Stimulated activated CD4-positive, alpha-beta T cell treated with anti-CD3 and anti-CD28 coated beads, Interleukin-1b, Interleukin-23, amount 100 ng/mL, for 1 hour (primary cell): ENCODE measurements at places on chromosomes 7 and 10.

GRCh38 chr7:81516898-81517297 is 252.9 kb downstream of the HGF start:
- DNase-seq, result no peak

GRCh38 chr10:105291571-105291970 is 650.5 kb downstream of the SORCS3 start:
- DNase-seq, result no peak

DNA sequence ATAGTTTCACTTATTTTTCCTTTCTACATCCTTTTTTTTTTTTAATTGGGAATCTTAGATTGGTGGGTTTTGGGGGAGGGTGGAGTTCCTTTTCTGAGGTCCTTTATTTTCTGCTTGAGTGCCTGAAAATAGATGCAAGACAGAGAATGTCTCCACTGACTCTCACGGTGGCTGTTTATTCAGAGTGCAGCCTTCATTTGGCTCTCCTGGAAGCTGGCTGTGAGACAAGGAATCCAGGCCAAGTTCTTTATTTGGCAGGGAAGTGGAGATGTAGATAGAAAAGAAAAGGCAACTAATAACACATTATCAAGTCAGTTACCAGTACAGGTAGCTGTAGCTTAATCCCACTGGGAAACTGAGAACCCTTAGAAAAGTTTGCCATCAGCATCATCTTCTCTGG is 118.6 kb downstream of the CNTNAP2 start:
- no peak for DNase-seq

GRCh38 chr7:18638594-18639452 is 143.3 kb downstream of the HDAC9 start:
- DNase-seq, result no peak

DNA sequence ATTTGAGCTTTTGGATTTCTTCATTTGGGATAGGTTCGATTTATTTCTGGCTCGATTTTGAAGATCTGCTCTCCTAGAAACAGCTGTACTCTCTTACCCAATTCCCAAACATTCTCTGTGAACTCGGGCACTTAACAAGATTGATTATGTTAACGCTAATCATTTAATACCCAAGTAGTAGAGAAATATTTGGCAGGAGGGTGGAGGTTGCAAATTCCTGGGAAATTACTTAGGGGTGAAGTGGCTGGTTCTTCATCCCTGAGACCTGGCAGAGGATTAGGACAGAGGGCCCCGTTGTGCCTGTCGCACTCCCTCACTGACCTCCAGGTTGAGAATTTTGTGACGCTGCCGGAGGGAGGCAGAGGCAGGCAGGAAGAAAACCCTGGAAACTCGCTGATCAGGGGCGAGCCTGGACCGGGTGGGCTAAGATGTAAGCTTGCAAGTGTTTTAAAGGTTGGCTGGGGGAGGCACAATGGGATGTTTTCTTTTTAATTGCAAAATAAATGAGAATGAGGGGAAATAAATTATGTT is 182.6 kb downstream of the TCF7L2 start:
- no peak for DNase-seq

- no peak for DNase-seq
Measured at GRCh38 chr10:74883428-74883827, 57.0 kb downstream of the KAT6B start.

DNA sequence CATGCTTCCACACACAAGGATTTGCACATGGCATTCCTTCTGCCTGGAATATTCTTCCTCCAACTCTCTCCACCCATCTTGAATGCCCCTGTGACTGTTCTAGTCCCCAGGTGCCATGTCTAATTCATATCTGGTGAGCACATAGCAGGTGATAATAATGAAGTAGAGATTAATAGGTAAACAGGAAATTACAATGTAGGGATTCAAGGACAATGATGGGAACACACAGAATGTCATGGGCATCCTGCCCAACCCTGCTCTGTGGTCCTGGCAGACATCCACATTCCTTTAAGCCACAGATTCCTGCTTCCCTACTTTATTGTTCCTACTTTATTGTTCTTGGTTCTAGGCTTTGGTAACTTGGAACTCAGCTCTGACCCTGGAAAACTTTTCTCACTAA is 115.8 kb downstream of the THSD7A start:
- no peak for DNase-seq

DNA sequence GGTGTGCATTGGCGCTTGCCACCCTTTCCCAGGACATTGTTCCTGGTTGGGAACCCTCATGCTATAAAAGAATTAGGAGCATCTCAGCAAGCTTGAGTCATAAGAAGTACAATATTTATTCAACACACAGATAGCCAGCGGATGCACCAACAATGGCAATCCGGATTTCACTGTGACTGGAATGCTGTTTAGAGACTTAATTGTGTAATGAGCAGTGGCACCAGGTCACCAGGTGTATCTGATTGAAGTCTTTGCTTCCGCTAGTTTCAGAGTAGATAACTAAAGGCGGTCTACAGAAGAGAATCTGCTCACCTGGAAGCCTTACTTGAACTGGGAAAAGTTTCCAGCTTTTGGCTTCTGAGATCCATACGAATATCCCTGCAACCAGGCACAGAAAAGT is 772.3 kb upstream of the GHITM start:
- DNase-seq, result no peak

- DNase-seq, result no peak
Measured at GRCh38 chr7:28703037-28703765, 254.9 kb downstream of the TRIL start.

DNA sequence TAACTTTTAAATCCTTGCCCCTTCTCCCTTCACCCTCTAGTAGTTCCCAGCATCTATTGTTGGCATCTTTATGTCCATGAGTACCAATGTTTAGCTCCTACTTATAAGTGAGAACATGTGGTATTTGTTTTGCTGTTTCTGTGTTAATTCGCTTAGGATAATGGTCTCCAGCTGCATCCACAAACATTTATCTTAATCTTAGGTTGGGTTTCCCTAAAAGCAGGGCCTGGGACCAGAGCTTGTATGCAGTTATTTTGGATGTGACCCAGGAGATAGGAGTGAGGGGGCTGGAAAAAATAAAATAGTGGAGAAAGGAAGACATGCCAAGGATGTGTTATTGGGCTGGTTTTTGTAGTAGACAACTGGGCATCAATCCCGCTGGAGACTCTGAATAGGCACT is 571.8 kb downstream of the CCSER2 start:
- no peak for DNase-seq

- DNase-seq, result no peak
Measured at GRCh38 chr10:70188768-70189167, 18.5 kb upstream of the SAR1A start.

GRCh38 chr10:62374862-62375710 is 917 bp downstream of the ZNF365 start:
- DNase-seq, result no peak

GRCh38 chr10:67171970-67172369 is 246.1 kb downstream of the LRRTM3 start:
- DNase-seq, result no peak

- DNase-seq, result no peak
Measured at GRCh38 chr7:57385668-57386067, 64.3 kb upstream of the ZNF716 start.

GRCh38 chr10:75513292-75513885 is 82.0 kb downstream of the LRMDA start:
- DNase-seq, result no peak

DNA sequence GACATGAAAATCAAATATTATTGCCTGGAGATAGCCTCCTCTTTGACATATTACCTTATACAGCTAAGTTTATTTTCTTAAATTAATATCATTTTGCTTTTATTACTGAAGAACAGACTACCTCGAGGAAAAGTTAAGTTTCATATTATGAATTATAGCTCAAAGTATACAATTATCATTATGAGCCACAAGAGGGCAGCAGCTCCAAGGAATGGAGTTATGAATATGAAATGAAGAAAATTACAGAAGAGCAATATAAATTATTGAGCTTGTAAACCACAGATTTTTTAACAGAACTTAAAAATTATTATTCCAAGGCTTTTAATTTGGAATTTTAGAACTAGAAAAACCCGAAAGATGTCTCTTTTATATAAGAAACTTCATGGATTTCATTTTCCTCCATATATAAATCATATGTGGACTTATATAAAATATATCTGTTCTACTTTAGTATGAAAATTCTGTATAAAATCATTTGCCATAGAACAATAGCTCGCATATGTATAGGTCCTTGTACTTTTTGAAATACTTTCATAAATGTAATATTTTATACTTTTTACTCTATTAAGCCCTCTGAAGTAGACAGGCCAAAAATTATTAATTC is 40.1 kb downstream of the IQUB start:
- DNase-seq, result no peak

DNA sequence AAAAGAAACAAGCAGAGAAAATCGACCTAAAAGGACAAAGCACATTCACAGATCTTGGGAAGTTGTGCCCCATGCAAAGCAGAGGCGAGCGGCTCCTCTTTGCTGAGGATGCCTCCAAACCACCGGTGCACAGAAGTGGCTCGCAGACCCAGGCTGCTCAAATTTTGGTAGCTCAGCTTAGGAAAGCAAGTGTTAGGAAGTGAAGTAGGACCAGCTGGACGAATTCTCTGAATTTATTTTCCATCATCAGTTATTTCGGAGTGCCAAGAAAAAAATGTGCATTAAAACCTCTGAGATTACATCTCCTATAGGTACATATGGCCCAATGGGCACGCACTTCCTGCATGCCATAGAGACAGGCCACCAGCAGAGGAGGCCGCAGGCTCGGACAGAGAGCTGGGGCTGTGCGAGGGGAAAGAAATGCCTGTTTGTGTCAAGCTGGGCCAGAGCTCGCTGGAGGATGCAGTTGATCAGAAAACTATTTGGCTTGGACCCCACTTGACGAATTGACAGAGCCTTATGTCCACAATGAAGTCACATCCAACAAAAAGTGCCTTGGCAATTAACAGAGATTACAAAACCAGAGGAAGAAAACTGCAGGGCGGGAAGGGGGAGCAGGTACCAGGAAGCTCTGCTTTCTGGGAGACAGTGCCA is 122.3 kb upstream of the LYZL2 start:
- peak; percentile 40 for DNase-seq

GRCh38 chr7:93972029-93972725 is 32.0 kb downstream of the BET1 start:
- no peak for DNase-seq

DNA sequence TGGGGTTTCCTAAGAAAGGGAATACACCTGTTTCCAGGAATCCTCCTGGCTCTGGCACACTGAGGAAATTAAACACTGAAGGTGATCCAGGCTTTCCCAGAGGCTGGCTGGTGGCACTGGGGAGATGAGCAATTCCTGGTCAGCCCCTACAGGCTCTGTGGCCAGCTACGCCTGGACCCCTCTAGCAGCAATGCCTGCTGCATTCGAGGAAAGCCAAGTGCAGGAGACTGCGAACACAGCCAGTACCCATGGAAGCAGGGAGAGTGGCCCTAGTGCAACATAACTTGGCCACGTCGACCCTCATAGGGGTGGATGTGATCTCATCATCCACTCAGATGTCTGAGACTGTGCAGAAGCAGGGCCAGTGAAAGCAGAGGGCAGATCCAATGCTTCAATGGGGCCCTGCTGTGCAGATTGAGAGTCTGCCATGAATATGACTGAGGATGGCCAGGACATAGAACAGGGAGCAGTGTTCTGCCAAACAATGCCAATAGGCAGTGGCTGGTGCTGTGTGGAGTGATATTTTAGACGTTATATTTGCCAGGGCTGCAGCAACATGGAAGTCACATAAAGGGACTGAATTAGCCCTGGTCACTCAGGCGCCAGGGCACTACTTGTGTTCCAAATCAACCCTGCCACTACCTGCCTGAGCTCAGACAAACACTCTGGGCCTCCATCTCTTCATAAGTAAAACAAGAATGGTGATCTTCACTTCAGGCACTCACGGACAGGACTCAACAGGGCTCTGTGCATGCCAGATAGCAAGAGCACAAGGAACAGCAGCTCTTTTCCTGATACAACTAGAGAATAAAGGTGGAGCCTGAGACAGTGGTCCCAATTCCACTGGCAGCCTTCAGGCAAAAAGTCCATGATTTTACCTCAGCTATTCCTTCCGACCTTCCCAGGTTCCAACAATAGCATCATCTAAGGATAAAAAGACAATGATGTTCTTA is 2.4 kb downstream of the ZNF488 start:
- no peak for DNase-seq

DNA sequence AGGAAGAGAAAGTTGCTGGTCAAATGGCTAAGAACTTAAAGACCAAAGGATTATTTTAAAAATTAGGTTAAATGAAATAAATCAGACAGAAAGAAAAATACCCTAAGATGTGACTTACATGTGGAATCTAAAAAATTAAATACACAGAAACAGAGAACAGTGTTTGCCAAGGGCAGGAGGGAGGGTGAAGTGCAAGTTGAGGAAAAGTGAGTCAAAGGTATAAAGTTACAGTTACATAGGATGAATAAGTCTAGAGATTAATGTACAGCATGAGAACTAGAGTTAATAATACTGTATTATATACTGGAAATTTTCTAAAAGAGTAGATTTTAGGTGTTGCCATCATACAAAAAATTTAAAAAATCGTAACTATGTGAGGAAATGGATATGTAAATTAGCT is 146.3 kb downstream of the MDFIC start:
- DNase-seq, result no peak
